ENCODE measurements at places on chromosomes 11 and 22. TPM values are rescaled to one million over a fixed set of nuclear protein-coding genes. Genes with fewer than 3 reads are reported as not detected.

ANKK1 gene
- total RNA-seq = not detected

IGLL1 gene
- total RNA-seq = not detected

ARHGAP20 gene
- 2.8 TPM for total RNA-seq

OR2D2 gene
- total RNA-seq = 0.28 TPM

MGAT3 gene
- total RNA-seq = 0.28 TPM

GRM5 gene
- under 0.01 TPM for total RNA-seq

HTATIP2 gene
- 7.2 TPM for total RNA-seq

KCNJ5 gene
- not detected for total RNA-seq

POU2AF2 gene
- total RNA-seq = not detected

PKNOX2 gene
- total RNA-seq = 1.1 TPM

SLC17A6 gene
- not detected for total RNA-seq

EMID1 gene
- total RNA-seq = 0.54 TPM

NEFH gene
- 1.7 TPM for total RNA-seq

OR56A1 gene
- not detected for total RNA-seq

SLC5A4 gene
- under 0.01 TPM for total RNA-seq

ASPHD2 gene
- 1.3 TPM for total RNA-seq
